ENCODE measurements at places on chromosomes 16 and 17.

GRCh38 chr16:2162676-2163118, 7.1 kb downstream of the TRAF7 start:
- no peak for DNase-seq

DNA sequence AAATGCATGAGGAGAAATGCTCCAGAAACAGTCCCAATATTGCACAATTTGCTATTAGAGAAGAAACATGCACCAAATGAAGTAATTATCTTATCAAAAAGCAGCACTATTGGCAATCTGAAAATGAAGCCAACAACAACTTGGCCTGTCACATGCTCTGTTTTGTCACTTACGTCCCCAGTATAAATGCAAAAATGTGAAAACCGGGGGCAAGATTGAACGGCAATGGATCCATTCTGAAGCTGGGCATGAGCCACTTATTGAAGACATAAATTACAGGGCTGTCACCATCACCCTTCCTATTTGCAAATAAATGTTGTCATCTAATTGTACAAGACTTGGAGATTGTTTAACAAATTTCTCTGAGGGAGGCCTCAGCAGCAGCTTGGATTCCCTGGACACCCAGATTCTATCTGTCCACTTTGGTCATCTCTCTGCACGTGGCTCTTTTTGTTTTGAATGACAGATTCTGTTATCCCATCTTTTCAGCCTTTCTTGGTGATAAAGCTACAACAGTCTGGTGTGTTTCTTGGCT, 180.2 kb upstream of the CDH5 start:
- no peak for DNase-seq

DNA sequence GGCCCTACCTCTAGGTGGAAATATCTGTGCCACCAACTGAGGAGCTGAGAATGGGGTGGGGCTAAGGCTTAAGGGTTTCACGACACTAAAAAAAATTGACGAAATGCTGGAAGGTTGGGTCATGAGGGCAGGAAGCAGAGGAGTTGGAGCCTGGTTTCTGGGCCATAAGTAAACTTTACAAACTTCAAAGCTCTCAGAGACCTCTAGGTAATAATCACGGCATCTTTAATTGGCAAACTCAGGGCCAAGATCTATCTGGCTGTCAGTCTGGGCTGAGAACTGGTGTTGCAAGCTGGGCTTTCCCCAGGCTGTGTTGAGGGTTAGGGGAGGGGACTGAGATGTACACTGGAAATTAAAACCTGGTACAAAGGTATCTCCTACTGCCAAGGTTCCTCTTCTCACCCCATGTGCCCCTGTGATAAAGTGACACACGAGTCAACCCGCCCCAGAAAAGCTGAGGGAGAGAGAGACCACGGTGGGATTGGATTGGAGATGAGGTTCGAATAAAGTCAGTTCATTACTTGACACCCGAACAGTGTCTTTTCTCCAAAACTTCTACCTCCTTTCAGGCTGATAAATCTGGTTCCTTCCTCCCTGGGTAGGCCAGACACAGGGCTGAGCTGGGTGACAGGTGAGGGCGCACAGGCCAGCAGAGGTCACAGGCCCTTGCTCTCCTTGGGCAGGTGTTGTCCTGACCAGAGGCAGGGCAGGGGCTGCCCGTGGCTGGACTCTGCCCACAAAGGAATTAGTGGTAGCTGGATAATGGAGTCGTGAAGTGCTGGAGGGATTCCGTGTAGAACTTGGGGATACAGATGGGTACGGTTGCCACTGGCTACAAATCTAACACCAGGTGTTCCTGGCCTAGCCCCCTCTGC, 4.0 kb upstream of the ZNF768 start:
- peak; percentile 56 for DNase-seq

DNA sequence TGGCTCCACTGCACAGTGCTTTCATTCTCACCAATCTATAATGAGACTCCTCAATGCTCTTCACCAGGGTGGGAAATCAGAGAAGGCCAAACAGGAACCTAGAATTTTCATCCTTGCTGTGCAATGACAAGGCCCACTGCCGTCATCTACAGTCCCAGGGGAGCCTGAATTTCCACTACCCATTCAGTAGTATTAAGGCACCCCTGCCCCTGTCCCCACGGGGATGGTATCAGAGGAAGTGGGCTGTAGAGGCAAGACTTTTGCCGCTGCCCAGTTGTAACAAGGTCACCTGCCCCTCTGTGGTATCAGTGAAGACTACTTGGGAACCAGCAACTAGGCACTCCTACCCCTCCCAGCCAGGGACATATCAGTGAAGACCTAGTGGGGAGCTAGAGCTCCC, 104.5 kb downstream of the C16orf78 start:
- DNase-seq, result no peak

GRCh38 chr16:15507301-15507958, 73.0 kb downstream of the BMERB1 start:
- no peak for DNase-seq

- no peak for DNase-seq
Measured at GRCh38 chr16:89938175-89938885, 10.2 kb upstream of the DEF8 start.

DNA sequence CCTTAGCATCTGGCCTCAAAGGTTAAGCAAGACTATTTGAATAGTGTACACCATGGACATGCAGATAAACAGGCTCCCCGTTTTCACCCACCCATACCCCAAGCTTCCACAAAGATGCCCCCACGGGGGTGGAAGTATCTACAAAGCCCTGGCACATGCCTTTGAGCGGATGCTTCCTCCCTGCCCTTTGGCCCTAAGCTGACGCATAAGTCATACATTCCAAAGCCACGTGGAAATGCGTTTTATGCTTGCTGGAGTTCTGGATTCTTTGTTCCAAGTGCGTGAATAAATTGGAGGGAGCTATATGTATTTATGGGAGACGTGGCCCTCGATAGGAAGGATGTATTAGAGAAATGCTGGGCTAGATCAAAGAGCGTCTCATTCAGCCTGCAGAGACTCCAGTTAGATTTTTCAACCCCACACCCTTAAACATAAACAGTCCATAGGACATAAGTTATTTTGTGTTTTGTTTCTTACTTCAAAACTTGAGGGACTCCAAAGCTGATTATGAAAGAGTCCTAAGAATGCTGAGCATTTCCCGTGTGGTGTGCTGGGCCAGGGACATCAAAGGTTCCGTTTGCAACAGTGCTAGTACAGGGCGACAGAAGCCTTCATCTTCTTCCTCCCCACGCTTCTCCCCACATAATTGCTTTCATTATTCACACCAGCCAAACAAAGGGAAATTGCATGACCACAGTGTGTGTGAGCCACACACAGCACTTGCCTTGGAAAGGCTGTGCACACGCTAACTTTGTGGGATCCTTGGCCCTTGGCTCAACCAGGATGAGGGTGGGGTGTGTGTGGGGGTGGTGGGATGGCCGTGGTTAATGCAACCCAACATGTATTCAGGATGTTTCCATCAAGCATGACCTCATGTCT, 73.6 kb downstream of the WIPI1 start:
- DNase-seq, result peak; percentile 28

DNA sequence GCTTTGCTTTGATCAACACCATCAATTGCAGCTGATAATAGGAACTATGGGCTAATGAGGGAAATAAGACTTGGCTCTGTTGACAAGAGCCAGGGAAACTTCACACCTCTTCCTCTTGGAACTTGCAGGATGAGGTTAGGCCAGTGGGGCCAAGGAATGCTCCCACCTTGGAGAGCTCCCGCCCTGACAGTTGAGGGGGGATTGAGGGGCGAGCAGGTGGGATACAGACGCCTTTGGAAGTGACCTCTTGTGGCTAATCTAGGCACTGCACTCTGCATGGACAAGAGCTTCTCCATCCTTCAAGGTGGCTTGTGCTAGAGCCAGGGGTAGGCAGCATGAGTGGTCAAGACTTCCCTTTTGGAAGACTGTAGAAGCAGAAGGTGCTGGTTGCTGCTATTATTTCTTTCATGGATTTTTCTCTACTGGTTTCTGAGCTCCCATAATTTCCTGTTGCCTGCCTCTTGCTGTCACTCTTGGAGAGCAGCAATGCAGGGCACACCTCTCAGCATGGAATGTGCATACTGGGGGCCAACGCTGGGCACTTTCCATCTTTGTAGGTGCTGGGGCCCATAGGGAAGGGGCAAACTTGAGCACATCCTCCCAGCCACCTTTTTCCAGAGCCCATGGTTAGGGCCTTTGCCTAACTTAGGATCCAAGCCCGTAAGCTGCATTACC, 2.3 kb upstream of the PHF12 start:
- peak; percentile 57 for DNase-seq

GRCh38 chr17:9768381-9768934, 22.9 kb downstream of the DHRS7C start:
- DNase-seq, result peak; percentile 21

GRCh38 chr17:7027335-7027734, 4.5 kb downstream of the BCL6B start:
- no peak for DNase-seq

GRCh38 chr16:79265701-79266100, 334.8 kb downstream of the MAF start:
- DNase-seq, result no peak

DNA sequence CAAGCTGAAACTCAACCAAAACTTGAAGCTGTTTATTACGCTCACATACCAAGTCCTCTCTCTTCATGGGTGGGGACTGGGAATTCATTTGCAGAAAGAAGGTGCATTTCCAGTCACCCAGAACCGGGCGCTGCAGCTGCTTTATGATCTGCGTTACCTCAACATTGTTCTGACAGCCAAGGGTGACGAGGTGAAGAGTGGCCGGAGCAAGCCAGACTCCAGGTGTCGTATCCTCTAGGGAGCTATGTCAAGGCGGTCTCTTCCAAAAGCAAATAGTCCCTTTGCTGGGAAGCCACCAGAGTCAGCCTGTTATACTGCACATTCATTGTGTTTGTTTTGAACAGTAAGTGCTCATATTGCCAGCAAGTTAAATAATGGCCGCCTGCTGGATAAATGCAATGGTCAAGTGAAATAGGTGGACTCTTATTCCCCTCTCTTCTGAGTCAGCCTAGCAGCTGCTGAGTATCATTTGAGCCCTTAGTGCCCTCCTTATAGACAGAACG, 12.7 kb downstream of the COG1 start:
- no peak for DNase-seq

DNA sequence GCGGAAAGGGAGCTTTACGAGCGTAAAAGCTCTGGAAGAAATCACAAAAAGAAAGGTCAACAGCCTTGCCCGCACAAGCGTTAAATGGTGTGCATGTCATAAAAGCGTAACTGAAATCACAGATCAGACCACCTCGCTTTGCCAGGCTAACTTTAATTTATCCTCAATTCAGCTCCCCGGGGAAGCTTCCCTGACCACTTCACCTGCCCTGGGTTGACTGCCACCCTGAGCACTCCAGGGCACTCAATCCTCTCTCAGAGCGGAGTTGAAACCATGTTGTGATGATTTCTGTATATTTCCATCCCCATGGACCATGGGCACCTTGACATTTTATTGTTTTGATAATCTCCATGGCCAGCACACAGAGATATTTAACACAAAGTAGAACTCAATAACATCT, 16.1 kb upstream of the NAGS start:
- DNase-seq, result no peak

DNA sequence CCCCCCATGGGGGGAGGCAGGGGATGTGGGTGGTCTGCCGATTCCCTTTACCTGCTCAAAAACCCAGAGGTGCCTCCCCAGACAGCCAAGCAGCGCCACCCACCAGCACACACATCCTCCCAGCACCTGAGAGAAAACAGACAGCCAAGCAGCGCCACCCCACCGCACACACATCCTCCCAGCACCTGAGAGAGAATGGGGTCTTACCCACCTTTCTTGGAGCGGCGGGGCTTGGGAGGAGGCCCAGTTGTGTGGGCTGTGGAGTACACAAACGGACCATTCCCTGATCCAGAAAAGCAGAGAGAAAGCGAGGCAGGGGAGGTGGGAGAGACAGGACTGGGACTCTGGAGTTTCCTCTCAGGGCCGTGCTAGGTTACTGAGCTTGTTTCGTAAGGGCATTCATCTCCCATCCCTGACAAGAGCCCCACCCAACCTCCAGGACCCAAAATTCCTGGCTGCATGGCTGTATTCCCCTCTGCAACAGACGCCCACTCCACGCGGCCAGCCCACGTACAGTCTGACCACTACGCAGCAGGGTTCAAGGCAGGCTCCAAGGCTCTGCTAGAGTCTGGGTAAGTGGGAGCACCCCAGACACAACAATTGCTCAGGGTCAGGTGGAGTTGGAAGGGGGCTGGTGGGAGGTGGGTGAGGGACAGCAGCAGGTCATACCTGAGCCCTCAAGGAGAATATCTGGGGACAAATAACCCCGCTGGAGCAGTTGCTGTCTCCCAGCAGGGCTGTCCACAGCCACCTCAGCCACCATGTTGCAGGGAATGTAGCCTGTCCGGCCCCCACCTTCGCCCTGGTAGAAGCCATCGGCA, 22.3 kb downstream of the TSPOAP1 start:
- DNase-seq, result no peak

- DNase-seq, result no peak
Measured at GRCh38 chr17:80890921-80891396, 100.7 kb upstream of the CHMP6 start.

DNA sequence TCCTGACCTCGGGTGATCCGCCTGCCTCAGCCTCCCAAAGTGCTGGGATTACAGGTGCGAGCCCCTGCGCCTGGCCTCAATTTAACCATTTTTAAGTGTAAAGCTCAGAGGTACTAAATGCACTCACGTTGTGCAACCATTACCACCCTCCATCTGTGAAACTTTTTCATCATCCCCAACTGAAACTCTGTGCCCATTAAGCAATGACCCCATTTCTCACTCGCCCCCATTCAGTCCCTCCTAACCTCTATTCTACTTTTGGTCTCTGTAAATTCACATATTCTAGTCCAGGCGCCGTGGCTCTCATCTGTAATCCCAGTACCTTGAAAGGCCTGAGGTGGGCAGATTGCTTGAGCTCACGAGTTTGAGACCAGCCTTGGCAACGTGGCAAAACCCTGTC, 8.3 kb upstream of the SPNS3 start:
- no peak for DNase-seq

DNA sequence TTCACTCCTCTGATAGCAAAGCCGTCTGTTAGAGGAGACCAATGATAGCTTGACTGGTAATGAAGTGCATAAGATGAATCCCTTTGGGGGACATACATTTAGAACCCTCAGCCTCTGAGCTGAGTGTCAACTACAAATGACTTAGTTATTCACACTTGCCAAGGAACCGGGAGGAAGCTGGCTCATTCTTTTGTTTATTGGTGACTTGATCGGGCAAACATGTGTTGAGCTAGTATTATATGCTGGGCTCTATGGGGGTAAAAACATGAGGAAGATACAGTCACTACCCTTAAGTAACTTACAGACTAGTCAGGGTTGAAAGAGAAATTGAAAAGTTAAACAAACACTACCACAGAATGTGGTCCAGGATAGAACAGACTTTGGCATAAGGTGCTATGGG, 3.0 kb downstream of the CCL16 start:
- DNase-seq, result no peak

DNA sequence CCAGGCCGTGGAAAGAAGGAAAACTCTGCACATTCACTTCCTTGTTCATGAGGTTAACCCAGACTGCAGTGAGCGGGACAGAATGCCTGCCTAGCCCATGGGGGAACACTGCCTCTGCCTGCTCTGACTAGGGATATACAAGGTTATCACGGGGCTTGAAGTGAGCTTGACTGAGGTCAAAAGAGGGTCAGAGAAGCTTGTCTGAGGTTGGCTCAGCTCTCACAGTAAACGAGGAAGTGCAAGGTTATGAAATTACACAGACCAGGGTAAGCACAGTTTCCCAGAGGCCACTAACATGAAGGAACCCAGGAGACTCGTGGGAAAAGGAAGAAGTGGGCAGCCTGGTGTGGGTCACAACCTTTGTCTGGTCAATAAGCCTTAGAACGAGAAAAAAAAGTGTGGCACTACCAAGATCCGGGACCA, 28.7 kb downstream of the HIC1 start:
- DNase-seq, result peak; percentile 31

GRCh38 chr17:68981288-68981687, 26.1 kb upstream of the ABCA8 start:
- DNase-seq, result no peak

All from CD4-positive, alpha-beta T cell treated with Interleukin-21 for 1 hour (primary cell).